ENCODE measurements at places on chromosomes 2 and 18.

GRCh38 chr2:10344105-10345066, 41.7 kb downstream of the HPCAL1 start:
- no peak for DNase-seq

DNA sequence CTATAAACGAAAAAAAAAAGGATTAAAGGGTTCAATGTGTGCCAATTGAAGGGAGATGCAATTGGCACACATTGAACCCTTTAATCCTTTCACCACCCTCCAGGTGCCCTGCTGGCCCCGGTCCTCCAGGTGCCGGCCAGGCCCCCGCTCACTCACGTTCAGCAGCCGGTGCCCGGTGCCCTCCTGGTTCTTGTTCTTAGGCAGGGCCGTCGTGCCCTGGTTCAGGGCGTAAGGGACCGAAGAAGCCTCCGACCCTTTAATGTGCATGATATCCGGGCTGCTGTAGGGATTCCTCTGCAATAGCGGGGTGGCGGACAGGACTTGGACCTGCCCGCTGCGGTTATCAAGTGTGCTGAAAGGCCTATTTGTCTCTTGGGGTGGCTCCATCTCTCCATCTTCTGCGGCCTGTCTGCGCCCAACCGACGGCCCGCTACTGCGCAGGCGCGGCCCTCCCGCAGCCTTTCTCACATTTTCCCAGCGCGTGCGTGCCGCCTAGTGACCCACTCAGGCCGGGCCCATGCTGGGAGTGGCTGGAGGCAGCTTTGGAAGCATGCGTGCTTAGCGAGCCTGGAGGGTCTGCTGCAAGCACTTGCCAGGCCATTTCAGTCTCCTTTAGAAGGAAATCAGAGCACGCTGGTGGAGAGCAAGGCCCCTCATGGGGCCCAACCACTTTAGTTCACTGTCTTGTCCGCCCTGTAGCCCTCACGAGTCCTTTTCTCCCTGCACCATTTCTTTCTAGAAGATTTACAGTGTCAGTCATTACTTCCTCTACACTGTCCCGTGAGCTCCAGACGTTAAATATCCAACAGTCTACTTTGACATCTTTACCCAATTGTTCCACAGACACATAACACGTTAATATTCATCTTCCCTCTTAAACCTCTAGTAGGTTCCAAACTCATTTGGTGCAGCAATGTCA, 24.3 kb downstream of the TMEM237 start:
- no peak for DNase-seq

DNA sequence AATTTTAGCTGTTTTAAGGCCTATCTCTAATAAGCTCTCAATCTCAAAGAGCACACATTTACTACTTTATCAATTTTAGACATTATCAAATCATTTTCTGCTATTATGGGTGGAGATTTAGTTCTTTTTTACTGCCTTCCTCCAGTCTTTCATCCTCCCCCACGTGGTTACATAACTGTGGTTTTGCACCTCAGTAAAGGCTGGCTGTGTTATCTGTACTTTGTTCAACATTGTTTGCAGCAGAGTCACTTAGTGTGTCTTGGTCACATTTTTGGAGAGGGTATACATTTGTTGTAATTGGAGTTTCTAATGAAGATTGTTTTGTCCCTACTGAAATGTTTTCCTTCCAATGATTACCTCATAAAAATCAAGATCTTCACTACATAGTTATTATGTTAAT, 549.6 kb upstream of the CELF4 start:
- no peak for DNase-seq

GRCh38 chr2:229249536-229249935, 21.6 kb downstream of the PID1 start:
- DNase-seq, result no peak

GRCh38 chr2:217616936-217617335, 385.9 kb downstream of the TNS1 start:
- DNase-seq, result no peak

GRCh38 chr18:36895606-36896005, 66.7 kb downstream of the KIAA1328 start:
- no peak for DNase-seq

GRCh38 chr2:132732694-132733093, 62.7 kb upstream of the LYPD1 start:
- no peak for DNase-seq

- no peak for DNase-seq
These were observed 3.7 kb downstream of the MTX2 start for GRCh38 chr2:176272870-176273459.

- no peak for DNase-seq
These were observed 6.4 kb downstream of the STK17B start for GRCh38 chr2:196165016-196165415.

DNA sequence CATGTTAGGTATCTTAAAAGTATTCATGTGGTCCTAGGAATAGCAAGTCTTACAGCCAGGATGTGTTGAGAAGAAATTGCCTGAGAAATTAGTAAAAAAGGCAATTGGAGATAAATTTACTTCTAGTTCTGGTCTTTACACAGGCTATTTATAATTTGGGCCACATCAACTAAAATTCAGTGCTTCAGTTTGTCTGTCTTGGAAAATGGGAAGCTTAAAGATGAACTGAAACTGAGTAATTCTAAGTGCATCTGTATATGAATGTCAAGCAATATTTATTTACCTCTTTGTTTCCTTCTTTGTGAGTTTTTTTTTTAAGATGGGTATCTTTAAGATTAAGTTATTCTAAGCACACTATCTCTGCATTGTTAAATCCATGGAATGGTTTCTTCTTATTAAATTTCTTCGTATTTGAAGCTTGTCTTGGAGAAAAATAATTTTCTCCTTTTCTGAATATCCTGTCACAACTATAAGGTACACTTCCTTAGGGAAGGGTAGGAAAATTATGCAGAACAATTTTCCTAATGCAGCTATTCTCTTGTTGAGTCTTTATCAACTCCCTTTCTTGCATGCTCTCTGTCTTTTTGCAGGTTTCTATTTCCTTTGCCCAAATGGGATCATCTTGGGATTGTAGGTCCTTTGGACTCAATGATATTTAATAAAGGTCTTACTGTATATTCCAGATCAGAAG, 39.7 kb upstream of the MMADHC start:
- DNase-seq, result no peak

DNA sequence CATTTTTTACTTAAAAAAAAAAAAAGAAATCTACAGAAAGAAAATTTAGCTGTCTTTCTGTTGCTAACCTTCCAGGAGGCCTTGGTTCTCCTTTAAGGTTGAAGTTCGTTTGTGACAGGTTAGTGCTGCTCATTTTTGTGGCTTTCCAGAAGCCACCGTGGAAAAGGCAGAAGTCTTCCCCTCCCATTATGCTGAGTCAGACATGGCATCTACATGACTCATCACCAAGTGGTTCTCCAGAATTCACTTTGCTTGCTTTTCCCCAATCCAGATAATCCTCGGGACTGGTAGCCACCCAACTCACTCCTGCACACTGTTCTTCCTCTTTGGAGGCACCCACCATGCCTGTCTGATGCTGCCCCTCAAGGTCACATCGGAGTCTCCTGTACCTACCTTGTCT, 228.7 kb downstream of the PIK3C3 start:
- DNase-seq, result no peak

DNA sequence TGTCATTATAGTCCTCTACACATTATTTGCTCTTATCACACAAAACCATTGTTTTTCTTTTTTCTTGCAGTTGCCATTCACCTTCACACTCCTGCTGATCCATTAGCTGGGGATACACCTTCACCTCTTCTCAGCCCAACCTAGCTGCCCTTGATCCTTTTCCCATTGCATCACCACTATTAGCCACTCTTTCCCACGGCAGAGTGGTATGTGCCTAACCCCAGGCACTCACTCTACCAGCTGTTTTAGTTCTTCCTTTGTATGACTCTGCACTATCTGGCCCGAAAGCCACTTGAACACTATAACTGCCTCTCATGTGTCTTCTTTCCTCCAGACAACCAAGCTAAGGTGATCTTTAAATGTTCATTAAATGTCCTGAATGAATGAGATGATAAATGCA, 145.4 kb upstream of the PIK3C3 start:
- no peak for DNase-seq

DNA sequence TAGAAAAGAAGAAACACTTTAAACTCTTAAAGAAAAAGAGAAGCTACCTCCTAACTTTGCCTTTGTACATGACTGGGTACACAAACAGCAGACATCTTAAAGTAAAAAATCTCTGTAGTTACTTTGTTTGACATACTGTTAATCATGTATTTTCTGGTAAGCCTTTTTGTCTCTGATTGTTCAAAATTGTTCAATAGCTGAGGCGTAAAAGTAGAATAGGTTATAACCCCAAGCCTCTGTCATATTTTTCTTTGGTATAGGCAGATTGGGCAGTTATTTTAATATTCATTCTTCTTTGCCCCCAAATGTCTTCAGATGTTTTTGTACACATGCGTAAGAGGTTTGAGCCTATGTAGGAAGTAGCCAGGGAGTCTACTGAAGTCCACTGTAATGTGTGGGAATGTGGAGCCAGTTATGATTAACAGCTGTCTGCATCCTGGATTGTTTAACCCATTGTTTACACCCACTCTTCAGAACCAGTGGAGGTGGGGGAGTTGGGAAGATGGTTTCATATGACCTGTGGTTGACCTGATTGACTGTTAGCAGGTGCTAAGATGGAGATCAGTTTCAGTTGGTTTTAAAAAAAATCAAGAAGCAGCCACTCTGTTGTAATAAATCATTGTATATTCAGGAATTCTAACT, 150.5 kb downstream of the TANC1 start:
- no peak for DNase-seq

GRCh38 chr2:142217804-142218203, 87.0 kb upstream of the LRP1B start:
- no peak for DNase-seq

GRCh38 chr2:44299635-44300034, 24.4 kb downstream of the SLC3A1 start:
- DNase-seq, result no peak

GRCh38 chr2:201186982-201187381, 4.0 kb downstream of the CASP10 start:
- no peak for DNase-seq

DNA sequence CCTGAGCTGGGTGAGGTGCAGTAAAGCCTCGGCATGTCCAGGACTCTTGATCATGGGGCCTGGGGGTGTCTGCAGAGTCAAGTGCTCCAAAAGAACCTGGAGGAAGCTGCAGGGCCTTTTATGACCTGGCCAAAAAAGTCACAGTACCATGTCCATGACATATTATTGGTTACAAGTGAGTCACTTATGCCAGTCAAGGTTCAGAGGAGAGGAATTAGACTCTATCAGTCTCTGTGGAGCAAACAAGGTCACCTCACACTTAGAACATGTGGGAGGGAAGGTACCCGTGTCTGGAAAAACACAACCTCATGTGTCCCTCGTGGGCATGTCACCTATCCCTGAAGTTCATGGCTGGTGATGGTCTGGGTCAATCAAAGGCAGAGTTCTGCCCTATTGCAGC, 465.7 kb downstream of the FBXO15 start:
- no peak for DNase-seq

GRCh38 chr2:190587106-190587505, 52.6 kb upstream of the NEMP2 start:
- no peak for DNase-seq

DNA sequence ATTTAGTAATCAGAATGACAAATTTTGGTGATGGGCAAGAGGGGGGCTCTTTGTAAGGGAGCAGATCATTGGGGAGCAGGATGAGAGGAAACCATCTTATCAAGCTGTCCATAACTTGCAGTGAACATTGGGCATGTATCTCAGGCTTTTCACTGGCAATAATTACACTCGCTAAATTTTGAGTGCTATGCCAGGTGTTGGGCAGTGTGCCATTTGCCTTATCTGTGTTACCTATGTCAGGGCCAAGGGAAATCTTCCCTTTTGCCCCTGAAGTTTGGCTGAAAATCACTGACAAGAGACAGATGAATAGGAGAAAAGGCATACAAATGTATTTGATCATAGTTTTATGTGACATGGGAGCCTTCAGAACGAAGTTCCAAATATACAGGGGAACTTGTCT, 39.0 kb downstream of the NOSTRIN start:
- no peak for DNase-seq

GRCh38 chr2:28607730-28608499, 112.1 kb downstream of the PLB1 start:
- no peak for DNase-seq

DNA sequence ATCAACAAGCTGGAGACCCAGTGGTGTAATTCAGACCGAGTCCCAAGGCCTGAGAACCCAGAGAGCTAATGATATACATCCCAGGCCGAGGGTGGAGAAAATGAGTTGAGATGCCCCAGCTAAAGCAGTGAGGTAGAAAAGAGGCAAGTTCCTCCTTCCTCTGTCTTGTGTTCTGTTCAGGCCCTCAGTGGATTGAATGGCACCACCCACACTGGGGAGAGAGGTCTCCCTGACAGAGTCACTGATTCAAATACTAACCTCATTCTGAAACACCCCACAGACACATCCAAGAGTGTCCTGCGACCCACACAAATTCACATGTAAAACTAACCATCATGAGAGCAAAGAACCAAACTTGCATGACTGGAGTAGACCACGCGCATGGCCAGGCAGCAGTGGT, 215.3 kb downstream of the ANAPC1 start:
- DNase-seq, result no peak

- DNase-seq, result no peak
These were observed 10.5 kb downstream of the IMPACT start for GRCh38 chr18:24436939-24437338.

- no peak for DNase-seq
These were observed 418.2 kb upstream of the ZEB2 start for GRCh38 chr2:144937910-144938709.

- DNase-seq, result no peak
These were observed 43.8 kb downstream of the FLACC1 start for GRCh38 chr2:201313362-201313761.

- no peak for DNase-seq
These were observed 250.5 kb downstream of the GLI2 start for GRCh38 chr2:120985997-120986651.

- DNase-seq, result no peak
These were observed 430.4 kb downstream of the LPIN1 start for GRCh38 chr2:12176623-12177454.

DNA sequence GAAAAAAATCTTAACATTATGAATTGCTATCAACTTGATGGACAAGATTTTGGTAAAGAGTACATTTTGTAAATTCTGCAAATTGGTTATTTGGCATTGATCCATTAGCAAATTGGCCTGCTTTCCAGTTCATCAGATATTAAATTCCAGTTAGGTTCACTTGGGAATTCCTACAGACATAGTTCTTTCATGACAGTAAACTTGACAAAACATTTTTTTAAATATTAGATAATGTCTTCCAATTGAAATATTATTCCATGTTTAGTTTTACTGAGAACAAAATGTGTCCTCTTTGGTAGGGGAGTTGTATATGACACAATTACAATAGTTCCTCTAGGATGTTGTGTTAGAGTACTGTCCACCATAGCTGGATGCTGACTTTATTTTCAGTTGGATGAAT, 141.9 kb downstream of the LCLAT1 start:
- no peak for DNase-seq

GRCh38 chr2:88077080-88077479, 9.5 kb downstream of the SMYD1 start:
- no peak for DNase-seq

- DNase-seq, result no peak
These were observed 139.5 kb upstream of the DAPL1 start for GRCh38 chr2:158655628-158656027.

GRCh38 chr18:51890762-51891161, 449.2 kb upstream of the DCC start:
- no peak for DNase-seq

GRCh38 chr2:29042561-29043075, 31.7 kb downstream of the PCARE start:
- DNase-seq, result no peak

All from stimulated activated CD8-positive, alpha-beta memory T cell treated with anti-CD3 and anti-CD28 coated beads, Interleukin-15, amount 100 ng/mL, for 1 hour (primary cell).